GM23248 (cell line): ENCODE measurements at places on chromosomes 6 and 20. TPM values are rescaled to one million over a fixed set of nuclear protein-coding genes. Genes with fewer than 3 reads are reported as not detected.

DNA sequence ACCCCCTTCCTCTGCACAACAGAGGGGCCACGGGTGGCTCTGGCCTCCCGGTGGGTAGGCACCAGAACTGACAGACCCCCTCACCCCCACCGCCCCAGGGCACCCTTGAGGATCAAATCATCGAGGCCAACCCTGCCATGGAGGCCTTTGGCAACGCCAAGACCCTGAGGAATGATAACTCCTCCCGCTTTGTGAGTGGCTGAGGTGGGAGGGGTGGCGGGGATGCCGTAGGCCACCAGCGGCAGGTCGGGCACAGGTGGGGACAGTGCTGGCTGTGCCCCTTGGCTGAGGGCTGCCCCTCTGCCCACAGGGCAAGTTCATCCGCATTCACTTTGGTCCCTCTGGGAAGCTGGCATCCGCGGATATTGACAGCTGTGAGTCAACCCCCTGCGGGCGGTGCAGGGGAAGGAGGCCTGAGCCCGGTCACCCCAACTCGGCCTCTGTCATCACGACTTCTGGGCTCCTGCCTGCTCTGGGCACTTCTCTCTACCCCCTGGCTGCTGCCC lies 29.1 kb downstream of the MYH7B start:
- H3K36me3 ChIP-seq = no peaks in the 10 kb centered on the region
- peaks cover 9% of the 10 kb centered on the region; the same call in 1 of the 2 replicates for H3K27me3 ChIP-seq
- no peak overlapping the region for H3K4me3 ChIP-seq
- no peak for DNase-seq

DNA sequence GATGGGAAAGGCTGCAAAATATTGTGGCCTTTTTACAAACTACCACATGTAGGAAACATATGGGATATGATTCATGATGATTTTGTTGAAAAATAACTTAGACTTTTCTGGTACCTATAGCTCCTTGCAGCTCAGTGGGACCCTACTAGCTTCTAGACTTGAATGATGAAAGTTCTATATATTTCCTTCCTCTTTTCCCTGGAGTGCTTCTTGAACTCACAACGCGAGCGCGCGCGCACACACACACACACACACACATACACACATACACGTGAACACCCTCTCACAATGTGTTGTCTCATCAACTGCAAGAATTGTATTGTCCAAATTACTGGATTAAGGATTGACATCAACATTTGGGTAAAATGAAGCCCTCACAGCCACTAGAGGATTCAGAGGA lies 61.9 kb downstream of the TOX2 start:
- no peaks in the 10 kb centered on the region for H3K27me3 ChIP-seq
- no peak overlapping the region for H3K4me3 ChIP-seq
- no peak for DNase-seq
- peaks cover 12% of the 10 kb centered on the region for H3K4me1 ChIP-seq
- no peaks in the 10 kb centered on the region for H3K36me3 ChIP-seq
- H3K27ac ChIP-seq = no peak overlapping the region

GRCh38 chr20:50527068-50527605 lies 17.0 kb downstream of the PTPN1 start:
- no peak overlapping the region for H3K27ac ChIP-seq
- no peak overlapping the region for H3K4me3 ChIP-seq
- no peak for DNase-seq

GRCh38 chr6:13349811-13350506 lies 21.6 kb upstream of the TBC1D7 start:
- peaks cover 16% of the 10 kb centered on the region for H3K4me1 ChIP-seq
- no peaks in the 10 kb centered on the region for H3K27me3 ChIP-seq
- H3K36me3 ChIP-seq = no peaks in the 10 kb centered on the region
- no peak for DNase-seq

PMEPA1 gene
- 6.1 and 6.6 TPM in 2 replicates for total RNA-seq

DNA sequence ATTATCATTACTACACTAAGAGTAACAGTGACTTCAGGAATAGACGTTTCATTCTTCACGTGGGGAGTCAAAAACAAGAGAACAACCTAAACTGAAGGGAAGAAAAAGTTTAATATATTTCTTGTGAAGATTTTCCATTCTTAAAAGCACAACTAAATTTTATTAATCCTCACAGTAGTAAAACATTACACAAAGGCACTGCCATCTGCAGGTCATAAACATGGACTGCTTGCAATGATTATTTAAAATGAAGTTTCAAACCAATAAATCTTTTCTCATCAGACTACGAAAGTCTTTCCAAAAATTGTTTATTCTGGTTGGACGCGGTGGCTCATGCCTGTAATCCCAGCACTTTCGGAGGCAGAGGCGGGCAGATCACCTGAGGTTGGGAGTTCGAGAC lies 2.6 kb downstream of the NCOA5 start:
- no peaks in the 10 kb centered on the region for H3K36me3 ChIP-seq
- H3K27me3 ChIP-seq = no peaks in the 10 kb centered on the region
- H3K4me1 ChIP-seq = peaks cover 24% of the 10 kb centered on the region
- H3K27ac ChIP-seq = no peak overlapping the region

DNA sequence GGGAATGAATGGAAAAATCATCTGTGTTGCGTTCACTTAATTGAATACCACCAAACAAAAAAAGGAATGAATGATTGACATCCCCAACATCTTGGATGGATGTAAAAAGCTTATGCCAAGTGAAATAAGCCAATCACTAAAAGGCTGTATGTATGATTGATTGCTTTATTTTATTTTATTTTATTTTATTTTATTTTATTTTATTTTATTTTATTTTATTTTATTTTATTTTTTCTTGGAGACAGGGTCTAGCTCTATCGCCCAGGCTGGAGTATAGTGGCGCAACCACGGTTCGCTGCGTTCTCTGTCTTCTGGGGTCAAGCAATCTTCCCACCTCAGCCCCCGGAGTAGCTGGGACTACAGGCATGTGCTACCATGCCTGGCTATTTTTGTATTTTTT lies 263.3 kb downstream of the CDKAL1 start:
- H3K27ac ChIP-seq = no peak overlapping the region
- peaks cover 4% of the 10 kb centered on the region for H3K4me1 ChIP-seq
- H3K27me3 ChIP-seq = no peaks in the 10 kb centered on the region

DNA sequence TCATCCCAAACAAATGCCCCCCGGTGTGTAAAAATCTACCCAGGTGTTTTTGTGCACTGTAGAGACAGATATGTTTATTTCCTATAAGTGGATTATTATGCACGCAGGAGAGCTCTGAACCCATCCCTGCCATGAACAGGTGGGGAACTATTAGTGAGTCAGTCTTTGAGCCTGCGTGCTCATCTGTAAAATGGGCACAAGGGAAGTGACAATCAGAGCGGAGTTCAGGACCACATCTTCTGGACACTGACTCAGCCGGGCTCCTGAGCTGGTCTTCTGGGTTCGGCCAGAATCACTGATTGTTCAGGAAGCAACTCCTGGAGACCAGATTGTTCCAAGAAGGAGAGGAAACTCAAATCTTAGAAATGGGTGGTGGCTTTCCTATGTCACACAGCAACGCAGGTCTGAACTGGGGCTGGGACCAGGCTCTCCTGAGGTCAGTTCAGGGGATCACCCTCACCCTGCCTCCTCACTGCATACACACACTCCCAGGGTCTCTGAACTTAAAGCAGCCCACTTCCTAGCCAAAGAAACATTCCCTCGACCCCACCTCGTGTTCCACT lies 27.3 kb upstream of the TGM2 start:
- no peak overlapping the region for H3K4me3 ChIP-seq
- no peaks in the 10 kb centered on the region for H3K36me3 ChIP-seq
- peaks cover 4% of the 10 kb centered on the region for H3K4me1 ChIP-seq
- H3K27ac ChIP-seq = no peak overlapping the region
- no peak for DNase-seq

DNA sequence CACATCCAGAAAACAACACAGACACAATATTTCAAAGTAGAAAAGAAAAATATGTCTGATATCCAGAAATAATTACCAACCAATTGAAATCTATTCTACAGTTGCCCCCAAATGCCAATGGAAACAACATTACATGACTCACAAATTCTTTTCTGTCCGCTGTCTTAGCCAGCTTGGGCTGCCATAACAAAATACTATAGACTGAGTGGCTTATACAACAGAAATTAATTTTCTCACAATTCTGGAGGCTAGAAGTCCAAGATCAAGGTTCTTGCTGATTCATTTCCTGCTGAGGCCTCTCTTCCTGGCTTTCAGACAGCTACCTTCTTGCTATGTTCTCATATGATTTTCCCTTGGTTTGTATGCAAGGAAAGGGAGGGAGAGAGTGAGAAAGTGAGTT lies 698.1 kb downstream of the DHX35 start:
- H3K27me3 ChIP-seq = no peaks in the 10 kb centered on the region
- peak; percentile 58 for DNase-seq
- H3K36me3 ChIP-seq = no peaks in the 10 kb centered on the region
- no peak overlapping the region for H3K4me3 ChIP-seq

- peak overlapping the region; percentile 73 for H3K4me3 ChIP-seq
- H3K4me1 ChIP-seq = no peaks in the 10 kb centered on the region
- DNase-seq = peak; percentile 81
- H3K27me3 ChIP-seq = no peaks in the 10 kb centered on the region; the same call in 1 of the 2 replicates
- no peaks in the 10 kb centered on the region for H3K36me3 ChIP-seq
- no peak overlapping the region for H3K27ac ChIP-seq
Observed at GRCh38 chr6:35318196-35319171, 20.9 kb downstream of the DEF6 start.

- no peaks in the 10 kb centered on the region for H3K27me3 ChIP-seq
- H3K27ac ChIP-seq = no peak overlapping the region
- H3K36me3 ChIP-seq = no peaks in the 10 kb centered on the region
- no peak overlapping the region for H3K4me3 ChIP-seq
- DNase-seq = peak; percentile 73
Observed at GRCh38 chr20:21156266-21156665, 30.4 kb downstream of the KIZ start.
